ENCODE measurements at places on chromosomes 1 and 21. TPM values are rescaled to one million over a fixed set of nuclear protein-coding genes. Genes with fewer than 3 reads are reported as not detected.

- DNase-seq = no peak
Measured at GRCh38 chr1:92376345-92376744, 77.5 kb downstream of the RPAP2 start.

GRCh38 chr21:31117128-31117916 is 79.0 kb upstream of the KRTAP19-8 start:
- DNase-seq = no peak

VWA1 gene
- total RNA-seq = not detected

KCNA2 gene
- 4.1 TPM for total RNA-seq

GRCh38 chr21:31720739-31721138 is 11.2 kb downstream of the SCAF4 start:
- DNase-seq = no peak

- DNase-seq = peak; percentile 67
Measured at GRCh38 chr1:6246497-6247467, 2.8 kb downstream of the HES3 start.

DNA sequence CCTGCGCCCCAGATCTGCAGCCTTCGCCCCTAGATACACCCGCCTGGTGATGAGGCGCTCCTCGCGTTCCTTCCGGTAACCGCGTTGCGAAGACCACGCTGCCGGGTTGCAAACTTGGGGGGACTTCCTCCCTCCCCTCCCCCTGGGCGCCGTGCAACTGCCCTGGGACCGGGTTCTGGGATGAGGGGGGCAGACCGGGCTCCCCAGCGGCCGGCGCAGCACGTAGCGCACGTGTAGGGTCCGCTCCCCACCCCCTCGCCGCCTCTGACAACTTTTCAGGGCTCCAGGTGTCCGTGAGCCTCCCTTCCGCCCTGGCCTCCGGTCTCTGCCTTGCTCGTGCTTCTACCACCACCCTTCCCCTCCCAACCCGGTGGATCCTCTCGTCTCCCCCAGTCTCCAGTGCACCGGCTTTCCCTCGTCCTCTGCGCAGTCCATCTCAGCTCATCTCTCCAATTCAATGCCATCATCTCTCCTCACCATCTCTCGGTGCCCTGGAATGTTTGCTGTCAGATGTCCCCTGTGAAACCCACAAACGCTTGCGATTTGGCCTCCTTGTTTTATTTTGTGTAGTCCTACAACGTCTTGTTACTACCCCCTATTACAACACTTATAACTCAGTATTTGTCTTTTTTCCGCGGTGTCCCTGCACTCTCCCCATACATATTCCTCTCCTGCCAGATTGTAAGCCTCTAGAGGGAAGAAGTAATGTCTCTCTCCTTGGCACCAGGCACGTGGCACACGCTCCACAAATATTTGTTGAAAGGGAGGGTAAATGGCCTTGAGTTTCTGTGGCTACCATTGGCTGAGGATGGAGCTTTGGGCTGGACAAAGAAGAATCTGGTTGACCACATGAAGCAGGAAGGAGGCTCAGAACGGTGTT is 782 bp downstream of the PCAT6 start:
- DNase-seq = peak; percentile 38

- DNase-seq = no peak
Measured at GRCh38 chr1:179921981-179922872, 32.4 kb upstream of the CEP350 start.

LAX1 gene
- 34.6 TPM for total RNA-seq

DNA sequence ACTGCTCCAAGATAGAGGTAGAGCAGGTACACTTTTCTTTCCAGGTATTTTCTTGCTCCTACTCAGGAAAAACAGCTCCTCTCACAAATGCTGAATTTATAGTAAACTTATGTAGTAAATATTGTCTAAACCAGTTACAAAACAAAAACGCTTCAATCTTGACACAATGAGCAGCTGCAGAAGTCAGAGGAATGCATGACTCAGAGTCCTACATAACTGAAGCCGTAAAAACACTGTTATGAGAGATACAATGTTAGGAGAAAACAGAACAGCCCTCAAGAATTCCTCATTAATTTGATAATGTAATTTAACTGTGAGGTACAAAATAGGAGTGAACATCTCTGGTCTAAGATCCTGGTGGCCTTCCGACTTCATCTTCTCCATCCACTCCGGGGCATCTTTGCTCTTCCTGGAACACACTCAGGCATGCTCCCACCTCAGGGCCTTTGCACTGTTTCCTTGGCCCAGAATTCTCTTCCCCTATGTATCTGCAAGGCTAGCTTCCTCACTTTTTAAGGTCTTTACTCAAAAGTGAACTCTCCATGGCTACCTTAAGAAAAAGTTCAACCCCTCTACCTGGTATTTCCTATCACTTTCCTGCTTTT is 138.5 kb downstream of the SLC45A1 start:
- DNase-seq = no peak

- no peak for DNase-seq
Measured at GRCh38 chr1:12549460-12550349, 68.3 kb downstream of the DHRS3 start.

DNA sequence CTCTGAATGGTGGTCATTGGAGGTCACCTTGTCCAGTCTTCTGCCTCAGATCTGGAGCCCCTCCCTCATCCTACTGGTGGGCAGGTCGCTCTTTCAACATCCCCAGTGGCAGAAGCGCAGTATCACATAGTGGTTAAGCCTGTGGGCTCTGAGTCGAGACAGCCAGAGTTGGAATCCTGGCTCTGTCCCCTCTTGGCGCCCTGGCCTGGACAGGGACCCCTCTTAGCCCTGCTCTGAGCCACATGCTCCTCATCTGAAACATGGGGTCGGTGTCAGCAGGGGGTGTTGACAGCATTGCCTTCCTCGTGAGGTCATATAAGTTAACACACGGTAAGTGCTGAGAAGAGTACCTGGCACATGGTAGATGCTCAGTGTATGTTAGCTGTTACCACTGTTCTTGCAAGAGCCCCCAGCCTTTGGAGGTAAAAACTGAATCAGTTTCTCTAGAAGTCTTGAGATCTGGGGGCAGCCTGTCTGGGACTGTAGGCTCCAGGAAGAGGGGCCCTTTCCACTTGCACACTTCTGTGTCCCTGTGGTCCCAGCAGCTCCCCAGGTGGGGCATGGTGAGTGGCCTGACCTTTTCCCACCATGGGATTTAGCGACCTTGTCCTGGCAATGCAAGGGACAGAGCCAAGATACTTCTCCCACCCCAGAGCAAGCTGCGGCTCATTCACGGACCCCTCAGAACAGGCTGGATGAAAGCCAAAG is 6.4 kb downstream of the ZC3H12A start:
- no peak for DNase-seq

DNA sequence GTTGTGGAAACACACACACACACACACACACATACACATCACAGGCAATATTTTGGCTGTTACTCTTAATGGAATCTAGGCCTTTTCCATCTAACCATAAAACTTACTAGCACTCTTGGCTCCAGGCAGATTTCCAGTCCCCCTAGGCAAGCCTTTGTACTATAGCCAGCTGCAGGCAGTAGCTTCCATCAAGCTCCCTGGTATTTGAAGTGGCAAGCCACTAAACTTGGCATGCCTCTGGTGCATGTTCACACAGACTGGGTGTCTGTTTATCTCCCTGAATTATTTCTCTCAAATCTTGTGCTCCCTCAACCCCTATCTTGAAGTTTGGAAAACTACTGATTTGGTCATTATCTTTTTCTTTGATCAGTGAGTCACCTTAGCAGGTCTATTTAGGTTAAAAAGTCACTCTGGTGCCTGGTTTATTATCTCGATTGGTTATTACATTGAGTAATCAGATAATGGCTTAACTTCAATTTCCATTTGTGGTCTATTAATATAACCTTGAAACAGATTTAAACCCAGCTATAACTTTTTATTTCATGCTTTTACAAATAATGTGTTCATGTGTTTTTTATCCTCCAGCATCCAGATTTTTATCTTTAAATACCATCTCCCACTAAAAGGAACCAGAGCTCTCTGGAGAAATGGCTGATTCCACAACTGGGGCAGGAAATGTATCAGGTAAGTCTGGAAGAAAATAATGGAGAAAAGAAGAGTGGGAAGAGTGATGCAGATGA is 2.7 kb upstream of the RBM15 start:
- no peak for DNase-seq

LCE2A gene
- not detected for total RNA-seq

DNA sequence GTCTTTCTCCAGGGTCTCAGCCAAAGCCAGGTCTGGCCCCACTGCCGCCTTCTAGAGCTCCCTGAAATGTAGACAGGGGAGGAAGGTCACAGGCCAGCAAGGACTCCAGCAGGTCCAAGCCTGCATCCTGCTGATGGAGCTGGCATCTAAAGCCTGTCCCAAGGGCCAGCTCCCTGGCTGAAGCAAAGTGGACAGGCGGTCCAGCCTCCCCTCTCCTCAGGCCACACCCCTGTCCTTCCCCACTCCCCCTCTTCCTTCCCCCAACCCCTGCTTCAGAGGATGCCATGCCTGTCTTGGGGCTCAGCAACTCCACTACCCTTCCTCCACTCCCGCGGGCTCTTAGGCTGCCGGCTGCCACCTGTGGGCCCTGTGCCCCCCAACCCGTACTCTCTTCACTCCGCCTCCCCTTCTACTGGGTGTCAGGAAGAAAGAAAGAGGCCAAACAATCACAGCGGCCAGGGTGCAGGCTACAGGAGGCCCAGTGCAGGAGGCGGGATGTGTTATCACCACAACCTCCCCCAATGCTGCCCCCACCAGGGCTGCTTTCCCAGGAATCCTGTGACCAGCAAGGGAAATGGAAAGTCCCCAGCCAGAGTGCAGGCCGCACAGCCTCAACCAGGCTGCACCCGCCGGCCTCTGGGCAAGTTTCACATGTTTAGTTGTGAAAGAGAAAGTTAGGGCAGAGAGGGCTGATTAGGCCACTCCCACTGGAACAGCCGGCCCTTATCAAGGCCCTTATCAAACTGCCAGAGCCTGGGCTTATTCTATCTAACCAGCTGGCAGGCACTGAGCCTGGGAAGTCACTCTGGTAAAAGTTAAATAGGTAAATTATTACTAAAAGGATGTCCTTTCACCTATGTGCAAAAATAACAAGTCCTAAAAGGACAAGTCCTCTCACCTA is 34.1 kb downstream of the ACOT7 start:
- DNase-seq = peak; percentile 31

- DNase-seq = no peak
Measured at GRCh38 chr1:155175927-155176371, 2.3 kb downstream of the TRIM46 start.

- DNase-seq = no peak
Measured at GRCh38 chr1:27960762-27961645, 1.2 kb downstream of the XKR8 start.

GRCh38 chr1:15188130-15188524 is 34.6 kb downstream of the TMEM51 start:
- no peak for DNase-seq

DNA sequence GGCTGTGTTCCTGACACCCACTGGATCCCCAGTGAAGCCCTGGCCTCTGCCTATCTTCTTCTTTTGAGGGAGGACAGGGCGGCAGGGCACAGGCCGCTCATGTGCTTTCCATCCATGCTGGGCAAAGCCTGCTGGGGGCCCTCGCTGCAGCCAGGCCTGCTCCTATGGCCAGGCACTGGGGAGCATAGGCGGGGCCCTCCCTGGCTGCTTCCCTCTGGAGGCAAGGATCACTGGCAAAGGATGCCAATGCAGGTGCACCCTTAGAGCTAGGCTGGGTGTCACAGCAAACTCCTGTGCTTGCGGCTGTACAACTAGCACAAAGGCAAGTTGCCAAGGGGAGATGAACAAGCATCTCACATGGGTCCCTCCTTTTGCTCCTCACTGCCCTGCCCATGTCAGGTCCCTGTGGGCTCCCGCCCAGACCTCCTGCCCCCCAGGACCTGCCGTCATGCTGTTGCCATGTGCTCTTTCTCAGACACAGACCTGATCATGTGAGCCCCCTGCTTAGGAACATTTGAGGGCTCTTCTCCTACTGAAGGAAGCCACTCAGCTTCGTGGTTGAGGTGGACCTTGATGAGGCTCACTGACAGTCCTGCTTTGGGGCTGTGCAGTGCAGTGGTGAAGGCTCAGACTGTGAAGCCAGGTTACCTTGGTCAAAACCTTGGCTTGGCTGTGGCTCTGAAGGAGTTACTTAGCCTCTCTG is 393.6 kb downstream of the PTPRU start:
- DNase-seq = no peak

AXDND1 gene
- not detected for total RNA-seq

DNA sequence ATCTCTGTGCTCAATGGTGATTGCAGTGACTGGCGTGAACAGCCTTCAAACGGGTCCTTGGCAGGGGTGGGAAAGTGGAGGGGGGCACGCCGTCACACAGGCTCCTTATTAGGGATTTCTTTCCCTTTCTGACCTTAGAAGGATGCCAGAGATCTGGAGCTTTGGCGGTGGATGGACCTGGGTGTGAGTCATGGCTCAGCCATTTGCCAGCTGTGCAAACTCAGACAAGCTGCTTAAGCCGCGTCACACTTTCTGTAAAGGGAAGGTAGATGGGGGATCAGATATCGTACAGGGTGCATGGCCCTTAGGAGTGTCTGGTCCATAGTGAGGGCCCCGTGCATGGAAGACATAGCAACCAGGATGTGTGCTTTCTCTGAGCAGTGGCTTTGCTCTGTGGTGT is 48.3 kb upstream of the C1orf174 start:
- no peak for DNase-seq

DNA sequence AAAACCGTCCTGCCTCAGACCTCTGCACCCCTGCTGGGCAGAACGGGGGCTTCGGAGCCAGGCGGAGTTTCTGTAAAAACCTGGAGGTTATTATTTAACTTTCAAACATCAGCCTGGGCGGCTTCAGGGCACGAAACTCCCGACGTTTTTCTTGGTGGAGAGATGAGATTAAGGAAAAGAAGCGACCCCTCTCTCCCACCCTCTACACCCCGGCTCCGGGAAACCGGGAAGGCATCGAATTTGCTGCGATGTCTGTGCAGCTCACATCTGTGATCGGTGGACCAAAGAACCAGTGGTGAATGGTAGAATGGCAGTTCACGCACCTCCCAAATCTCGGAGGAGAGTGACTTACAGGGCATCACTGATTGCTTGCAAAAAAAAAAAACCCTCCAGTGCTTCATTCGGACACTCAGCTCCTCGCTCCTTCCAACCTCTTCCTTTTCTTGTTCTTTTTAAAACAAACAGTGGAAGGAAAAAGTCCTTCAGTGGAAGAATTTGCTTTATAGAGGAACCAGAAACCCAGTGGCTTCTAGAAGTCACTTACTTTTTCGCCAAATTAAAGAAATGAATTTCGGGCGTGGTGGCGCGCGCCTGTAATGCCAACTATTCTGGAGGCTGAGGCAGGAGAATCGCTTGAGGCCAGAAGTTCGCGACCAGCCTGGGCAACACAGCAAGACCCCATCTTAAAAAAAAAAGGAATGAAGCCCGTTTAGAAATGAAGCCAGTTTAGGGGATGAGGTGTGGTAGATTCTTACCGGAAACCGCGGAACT is 884 bp downstream of the PHACTR4 start:
- DNase-seq = no peak

MMP23B gene
- 4.2 TPM for total RNA-seq

DNA sequence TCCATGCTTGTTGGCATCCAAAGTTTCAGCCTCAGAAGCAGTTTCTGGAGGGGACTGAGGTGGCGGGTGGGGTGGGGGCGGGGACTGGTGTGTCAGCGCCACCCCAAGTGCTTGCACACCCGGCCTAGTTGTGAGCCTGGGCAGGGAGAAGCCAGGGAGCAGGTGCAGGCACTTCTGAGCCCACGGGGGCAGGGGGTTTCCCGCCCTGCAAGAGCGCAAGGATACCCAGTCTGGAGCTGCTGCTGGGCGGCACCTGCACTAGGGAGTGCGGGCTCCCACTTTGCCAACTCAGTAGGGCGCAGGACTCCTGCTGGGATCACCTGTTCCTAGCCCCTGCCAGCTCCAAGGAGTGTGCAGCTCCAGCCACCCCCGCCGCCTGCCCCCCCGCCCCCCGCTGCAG is 33.5 kb downstream of the MAGI3 start:
- no peak for DNase-seq

GRCh38 chr1:101150670-101151069 is 86.1 kb upstream of the S1PR1 start:
- no peak for DNase-seq

Measured in naive thymus-derived CD4-positive, alpha-beta T cell (primary cell).